ENCODE measurements at places on chromosomes 7 and 10.

DNA sequence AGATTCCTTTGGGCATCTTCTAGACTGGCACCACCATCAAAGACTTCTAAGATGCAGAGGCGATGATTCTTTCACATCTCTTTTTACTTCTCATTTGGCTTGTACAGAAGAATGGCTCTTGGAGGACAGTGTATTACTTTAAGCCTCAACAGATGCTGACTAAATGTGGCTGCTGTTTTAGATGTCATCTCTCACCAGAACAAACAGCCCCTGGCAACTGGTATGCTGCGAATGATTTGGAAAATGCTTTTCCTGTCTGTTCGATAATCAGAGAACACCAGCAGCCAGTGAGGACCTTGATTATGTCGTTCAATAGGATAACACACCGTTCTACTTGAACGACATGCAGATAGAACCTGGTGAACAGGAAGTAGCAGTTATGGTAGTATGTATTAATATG, 131.8 kb downstream of the RNF216 start:
- no peak for DNase-seq

GRCh38 chr7:51666751-51667150, 350.1 kb upstream of the COBL start:
- DNase-seq, result no peak

- no peak for DNase-seq
Observed at GRCh38 chr10:133294189-133294588, 14.5 kb downstream of the TUBGCP2 start.

- no peak for DNase-seq
Observed at GRCh38 chr7:101819913-101820522, 2.6 kb downstream of the CUX1 start.

DNA sequence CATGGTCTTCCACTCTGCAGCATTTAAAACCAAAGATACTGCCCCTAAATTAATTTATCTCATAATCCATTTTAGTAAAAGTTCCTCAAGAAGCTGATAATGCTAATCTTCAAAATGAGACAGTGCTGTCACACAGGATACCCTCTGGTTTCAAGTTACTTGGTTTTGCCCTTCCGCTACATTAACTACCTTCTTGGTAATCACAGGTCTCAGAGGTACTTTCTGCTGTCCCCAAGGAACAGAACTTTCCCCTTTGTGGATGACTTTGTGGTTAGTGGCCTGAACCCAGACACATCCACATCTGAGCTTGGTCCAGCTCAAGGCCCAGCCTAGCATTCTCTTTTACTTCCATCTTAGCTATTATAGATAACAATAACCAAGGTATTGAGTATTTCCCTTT, 88.8 kb upstream of the TMEM26 start:
- DNase-seq, result no peak

GRCh38 chr10:91613411-91614187, 19.3 kb downstream of the PPP1R3C start:
- peak; percentile 74 for DNase-seq

DNA sequence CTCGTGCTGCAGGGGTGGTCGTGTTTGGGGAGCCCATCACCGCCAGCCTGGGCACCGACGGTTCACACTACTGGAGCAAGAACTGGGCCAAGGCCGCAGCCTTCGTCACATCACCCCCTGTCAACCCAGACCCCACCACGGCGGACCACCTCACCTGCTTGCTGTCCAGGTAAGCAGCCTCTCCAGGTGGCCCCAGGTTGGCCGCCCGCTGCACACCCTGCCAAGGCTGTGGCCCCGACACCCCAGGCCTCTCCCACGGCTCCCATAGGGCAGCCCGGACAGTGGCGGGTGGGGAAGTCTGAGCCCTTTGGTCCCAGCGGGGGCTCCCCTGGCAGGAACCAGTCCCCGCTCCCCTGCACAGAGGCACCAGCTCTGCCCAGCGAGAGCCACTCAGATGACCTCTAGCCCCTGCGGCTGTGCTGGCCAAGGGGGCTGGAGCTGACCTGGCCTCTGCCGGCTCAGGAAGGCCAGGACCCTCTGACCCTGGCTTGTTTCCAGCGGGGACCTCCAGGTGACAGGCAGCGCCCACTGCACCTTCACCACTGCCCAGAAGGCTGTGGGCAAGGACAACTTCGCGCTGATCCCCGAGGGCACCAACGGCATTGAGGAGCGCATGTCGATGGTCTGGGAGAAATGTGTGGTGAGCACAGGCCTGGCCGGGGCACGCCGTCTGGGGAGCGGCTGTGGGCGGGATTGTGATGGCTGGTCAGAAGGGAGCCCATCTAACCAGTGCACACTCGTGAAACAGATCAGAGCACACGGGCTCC, 13.8 kb downstream of the DPYSL4 start:
- DNase-seq, result no peak
